ENCODE measurements at places on chromosomes 3 and 15. TPM values are rescaled to one million over a fixed set of nuclear protein-coding genes. Genes with fewer than 3 reads are reported as not detected.

DNA sequence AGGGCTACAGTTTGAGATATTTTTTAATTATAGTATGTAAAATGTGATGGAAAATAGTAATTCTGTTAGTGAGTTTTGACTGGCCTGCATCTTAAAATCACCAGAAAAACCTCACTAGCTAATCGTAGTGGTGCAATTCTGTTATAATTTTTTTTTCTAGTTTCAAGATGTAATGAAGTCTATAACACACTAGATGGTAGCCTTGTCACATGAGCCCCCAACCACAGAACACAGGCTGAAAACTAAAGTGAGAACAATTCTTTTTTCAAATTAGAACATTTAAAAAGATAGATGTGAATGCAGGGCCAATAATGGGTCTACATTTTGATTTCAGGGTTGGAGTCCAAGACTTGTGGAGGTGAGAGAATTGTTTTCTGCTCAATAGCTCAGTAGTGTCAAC is 83.3 kb upstream of the KCNH8 start:
- DNase-seq = no peak

DNA sequence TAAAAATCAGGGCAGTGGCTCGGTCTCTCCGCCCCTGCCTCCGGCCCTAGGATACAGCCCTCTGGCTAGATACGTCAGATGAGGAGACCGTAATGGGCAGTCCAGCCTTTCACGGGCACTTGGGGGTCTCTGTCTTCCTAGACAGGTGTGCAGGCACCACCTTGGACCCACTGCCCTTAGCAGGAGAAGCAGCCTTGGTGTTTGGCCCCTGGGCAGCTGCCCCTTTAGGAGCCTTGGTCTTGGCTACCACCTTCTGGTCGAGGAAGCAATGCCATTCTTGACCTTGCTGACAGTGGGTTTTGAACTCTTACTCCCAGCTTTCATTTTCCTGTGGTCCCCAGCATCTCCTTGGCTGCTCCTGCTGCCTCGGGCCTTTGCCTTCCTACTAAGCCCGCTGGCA is 149.7 kb upstream of the FRMD4B start:
- DNase-seq = no peak

DNA sequence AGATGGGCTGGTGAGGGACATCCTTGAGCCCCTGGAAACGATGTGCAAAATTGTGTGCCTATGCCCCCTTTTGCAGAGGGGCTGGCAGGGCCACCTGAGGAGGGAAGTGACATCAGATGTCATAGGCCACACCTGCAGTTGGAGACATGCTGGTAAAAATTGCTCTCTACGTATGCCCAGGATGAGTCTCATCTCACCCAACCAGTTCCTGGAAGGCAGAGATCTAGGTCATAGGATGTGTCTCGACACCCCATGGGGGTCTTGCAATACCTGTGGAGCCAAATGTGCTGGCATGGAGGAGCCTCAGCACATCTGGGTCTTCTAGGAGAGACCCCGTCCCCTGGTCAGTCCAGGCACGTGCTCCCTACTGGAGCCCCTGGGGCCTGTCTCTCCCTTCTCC is 96.5 kb upstream of the TLE3 start:
- no peak for DNase-seq

DNA sequence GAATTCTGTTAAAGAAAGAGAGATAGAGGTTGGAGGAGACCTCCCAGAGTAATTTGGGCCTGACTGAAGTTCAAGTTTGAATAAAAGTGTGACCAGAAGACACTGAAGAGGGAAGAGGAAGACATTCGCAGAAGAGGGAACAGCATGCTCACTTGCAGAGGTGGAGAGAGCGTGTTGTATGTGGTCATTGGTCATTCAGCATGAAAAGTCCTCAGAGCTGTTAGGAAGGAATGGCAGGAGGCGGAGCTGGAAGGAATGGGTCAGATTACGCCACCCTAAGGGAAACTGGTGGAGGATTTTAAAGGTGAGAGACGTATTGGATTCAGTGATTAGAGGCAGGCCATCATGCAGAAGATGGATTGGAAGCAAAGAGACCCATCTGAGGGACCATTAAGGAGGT is 41.6 kb downstream of the IQCH start:
- DNase-seq = no peak

DNA sequence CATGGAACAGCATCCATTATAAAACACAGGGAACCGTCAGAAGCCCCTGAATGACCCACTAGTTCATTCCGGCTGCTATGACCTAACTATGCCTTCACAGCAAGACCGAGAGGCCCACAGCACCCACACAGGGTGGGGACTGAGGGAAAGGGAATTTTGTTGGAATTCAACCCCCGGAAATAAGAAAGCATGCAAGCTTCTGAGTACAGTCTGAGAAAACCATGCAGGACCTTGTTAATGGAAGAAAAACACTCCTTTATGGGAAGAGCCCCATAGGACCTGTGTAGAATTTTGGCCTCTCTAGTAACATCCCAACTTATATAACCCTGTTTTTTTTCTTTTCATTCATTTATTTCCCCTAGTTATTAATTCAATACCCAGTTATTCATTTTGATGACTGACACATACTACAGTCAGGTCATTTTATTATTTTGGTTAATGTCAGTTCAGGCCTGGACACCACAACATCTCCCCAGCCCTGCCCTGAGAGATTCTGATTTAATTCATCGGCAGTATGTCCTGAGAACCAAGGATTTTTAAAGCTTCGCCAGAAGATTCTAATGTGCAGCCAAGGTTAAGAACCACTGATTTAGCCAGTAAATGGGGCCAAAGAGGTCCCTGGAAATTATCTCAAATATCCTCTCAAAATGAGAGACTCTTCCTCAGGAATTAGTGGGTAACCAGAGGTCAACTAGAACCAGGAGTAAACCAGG is 231.6 kb upstream of the GOLGA6L4 start:
- no peak for DNase-seq

DNA sequence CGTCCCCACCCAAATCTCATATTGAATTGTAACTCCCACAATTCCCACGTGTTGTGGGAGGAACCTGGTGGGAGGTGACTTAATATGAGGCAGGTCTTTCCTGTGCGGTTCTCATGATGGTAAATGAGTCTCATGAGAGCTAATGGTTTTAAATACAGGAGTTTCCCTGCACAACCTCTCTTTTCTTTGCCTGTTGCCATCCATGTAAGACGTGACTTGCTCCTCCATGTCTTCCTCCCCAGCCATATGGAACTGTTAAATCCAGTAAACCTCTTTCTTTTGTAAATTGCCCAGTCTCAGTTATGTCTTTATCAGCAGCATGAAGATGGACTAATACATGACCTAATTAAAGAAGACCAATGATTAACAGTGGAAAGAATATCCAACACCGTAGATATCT is 56.6 kb downstream of the SSR3 start:
- DNase-seq = no peak

DNA sequence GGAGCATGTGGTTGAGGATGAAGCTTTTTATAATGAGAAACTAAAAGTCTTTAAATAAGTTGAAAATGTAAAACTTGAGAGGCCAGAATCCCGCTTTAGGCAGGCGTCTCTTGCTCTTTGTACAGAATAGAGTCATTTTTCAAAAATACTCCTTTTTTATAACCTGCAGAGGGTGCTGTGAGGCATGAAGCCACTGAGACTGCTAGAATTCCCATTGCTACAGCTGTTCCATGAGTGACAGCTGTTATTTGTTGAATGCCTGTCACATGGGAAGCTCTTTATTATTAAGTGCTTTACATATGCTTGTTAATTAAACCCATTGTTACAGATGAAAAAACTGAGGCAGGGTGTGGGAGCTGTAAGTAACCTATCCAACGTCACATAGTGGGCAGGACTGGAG is 18.5 kb downstream of the MINAR1 start:
- DNase-seq = no peak

GRCh38 chr3:131789188-131789587 is 245.6 kb downstream of the CPNE4 start:
- no peak for DNase-seq

- no peak for DNase-seq
These were observed 73.3 kb upstream of the UBE2E2 start for GRCh38 chr3:23129817-23130216.

DNA sequence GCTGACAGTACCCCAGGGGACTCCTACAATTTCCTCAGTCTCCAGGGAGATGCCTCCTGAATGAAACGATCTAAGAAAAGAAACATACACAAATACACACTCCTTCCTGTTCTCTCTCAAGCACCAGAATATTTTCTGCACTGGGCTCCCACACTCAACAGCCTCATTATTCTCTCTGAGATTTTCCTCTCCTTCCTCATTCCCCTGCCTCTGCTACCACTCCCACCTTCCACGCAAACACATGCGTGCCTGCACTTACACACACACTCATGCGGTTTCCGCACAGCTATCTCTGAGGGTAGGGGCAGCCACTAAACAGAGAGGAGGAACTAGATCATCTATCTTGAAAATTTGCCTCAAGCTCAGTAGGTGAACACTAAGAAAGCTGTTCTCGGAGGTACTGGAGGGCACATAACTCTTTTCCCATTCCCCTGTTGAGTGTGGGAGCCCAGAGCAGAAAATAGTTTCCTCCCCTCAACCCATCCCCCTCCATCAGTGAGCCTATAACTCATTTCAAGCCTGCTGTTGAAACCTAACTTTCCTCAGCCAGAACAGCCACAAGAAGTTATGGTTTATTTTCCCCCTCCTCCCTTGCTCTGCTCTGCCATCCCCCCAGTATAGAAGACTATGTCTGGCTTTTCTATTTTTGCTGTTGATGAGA is 30.5 kb upstream of the TIPARP start:
- no peak for DNase-seq

DNA sequence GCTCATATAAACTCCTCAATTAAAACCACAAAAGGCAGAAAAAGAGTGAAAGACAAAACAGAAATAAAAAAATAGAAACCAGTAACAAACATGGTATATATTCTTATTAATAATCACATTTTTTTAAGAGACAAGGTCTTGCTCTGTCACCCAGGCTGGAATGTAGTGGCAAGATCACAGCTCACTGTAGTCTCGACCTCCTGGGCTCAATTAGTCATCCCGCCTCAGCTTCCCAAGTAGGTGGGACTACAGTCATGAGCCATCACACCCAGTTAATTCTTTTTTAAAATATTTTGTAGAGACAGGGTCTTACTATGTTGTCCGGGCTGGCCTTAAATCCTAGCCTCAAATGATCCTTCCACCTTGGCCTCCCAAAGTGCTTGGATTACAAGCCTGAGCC is 37.1 kb downstream of the FAM240A start:
- DNase-seq = no peak

GRCh38 chr3:48708481-48708889 is 8.5 kb downstream of the IP6K2 start:
- DNase-seq = no peak

DNA sequence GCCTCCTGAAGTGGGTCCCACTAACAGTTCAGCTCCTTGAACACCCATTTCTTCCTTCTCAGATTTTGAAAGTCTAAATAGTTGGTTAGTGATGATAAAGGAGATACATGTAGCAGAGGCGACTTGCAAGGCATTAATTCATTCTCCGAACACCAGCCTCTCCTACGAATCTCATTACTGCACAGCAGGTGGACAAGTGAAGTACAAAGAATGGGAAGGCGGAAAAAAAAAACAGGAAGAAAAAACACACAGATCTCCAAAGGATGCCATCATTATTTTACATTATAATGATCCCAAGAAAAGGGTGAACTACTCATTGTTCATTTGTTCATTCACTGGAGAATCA is 276.5 kb downstream of the MAGI1 start:
- DNase-seq = no peak

DNA sequence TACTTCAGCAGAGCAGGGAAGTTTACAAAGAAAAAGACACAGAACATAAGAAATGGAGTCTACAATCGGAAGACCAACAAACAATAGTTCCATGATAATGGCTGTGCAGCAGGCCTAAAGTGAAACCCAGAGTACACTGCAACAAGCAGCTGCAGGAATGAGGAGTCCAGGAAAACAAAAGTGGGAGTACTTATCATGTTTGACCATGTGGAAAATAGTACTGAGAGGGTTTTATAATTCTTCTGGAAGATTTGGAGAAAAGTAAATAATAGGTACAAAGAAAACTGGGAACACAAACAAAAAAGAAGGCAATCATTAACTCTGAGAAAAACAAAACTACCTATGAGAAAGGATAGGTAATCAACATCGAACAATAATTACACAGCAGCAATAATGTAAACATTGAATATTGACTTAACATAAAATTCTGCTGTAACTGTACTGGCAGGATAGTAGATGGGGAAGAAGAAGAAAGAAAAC is 87.5 kb downstream of the NEK10 start:
- DNase-seq = no peak

- DNase-seq = no peak
These were observed 76.4 kb downstream of the FNDC3B start for GRCh38 chr3:172115787-172116186.

DNA sequence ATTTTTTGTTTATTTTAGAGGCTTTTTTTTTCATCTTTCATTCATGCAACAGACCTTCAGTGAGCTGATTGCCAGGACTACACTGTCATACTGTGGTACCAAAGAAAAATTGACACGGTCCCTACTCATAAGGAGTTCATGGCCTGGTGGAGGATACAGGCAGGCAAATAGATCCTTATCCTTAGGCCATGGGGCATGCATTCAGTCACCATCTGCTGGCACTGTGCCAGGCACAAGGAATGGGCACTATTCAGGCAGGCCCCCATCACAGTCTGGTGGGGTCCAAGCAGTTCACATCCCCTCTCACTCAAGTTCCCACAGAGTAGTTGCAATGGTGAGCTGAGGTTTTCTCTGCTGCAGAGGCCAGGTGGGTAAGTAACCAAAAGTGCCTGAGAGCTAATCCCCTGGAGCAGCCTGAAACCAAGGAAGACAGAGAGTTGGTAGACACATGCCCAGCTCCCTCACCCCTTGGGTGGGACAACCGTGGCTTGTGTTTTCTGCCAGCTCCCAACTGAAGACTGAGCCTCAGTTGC is 17.3 kb downstream of the CISH start:
- DNase-seq = no peak

The CCR3 gene
- total RNA-seq = 0.62 TPM

The EPHA6 gene
- not detected for total RNA-seq

The ZKSCAN7 gene
- 2.1 TPM for total RNA-seq

The ISY1 gene
- total RNA-seq = 33.2 TPM

The LACTB gene
- total RNA-seq = 39.5 TPM

The PRSS50 gene
- 0.12 TPM for total RNA-seq

The AMOTL2 gene
- total RNA-seq = 23.3 TPM

All from psoas muscle (tissue), 8 donors.